ENCODE measurements at places on chromosomes 3 and 15.

- DNase-seq: no peak
These were observed 370.9 kb downstream of the NSUN3 start for GRCh38 chr3:94433811-94434210.

GRCh38 chr3:88779482-88779881 lies 327.9 kb upstream of the EPHA3 start:
- DNase-seq: no peak

DNA sequence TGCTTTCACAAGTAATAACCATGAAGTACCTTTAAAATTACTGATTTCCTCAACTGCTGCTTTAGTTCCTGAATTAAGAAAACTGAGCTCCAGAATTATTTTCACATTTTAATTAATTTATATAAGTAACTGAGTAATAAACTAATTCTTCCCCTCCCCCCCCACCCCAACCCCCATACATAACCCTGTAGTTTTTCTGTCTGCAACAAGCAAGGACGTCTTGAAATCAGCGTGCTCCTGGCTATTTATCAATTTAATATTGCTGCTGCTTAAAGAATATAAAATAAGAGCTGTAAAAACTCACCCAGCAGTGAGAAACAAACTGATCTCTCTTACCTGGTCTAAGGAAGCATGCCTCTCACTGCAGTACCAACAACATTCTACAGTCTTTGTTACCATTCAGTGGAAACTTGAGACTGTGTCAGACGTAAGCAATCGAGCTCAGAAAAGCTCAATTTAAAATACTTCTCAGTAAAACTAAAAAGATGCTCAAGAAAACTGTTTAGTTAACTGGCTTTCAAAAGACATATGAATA lies 121.0 kb downstream of the TFDP2 start:
- DNase-seq: no peak

DNA sequence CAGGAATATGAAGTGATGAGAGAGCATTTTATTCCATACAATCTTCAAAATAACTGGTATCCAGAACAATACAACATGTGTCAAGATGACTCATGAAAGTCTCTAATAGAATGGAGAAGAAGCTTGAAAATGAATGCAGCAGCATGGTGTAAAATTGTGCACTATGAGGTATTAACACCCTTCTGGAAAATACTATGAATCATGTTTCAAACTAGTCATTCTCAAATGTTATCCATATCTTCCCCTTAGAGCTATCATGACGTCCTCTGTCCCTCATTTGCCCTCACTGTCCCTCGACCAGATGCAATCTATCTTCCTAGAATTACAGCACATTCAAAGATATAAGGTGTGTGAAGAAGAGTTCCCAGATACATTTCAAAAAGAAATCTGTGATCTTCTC lies 198.2 kb downstream of the NECTIN3 start:
- no peak for DNase-seq

DNA sequence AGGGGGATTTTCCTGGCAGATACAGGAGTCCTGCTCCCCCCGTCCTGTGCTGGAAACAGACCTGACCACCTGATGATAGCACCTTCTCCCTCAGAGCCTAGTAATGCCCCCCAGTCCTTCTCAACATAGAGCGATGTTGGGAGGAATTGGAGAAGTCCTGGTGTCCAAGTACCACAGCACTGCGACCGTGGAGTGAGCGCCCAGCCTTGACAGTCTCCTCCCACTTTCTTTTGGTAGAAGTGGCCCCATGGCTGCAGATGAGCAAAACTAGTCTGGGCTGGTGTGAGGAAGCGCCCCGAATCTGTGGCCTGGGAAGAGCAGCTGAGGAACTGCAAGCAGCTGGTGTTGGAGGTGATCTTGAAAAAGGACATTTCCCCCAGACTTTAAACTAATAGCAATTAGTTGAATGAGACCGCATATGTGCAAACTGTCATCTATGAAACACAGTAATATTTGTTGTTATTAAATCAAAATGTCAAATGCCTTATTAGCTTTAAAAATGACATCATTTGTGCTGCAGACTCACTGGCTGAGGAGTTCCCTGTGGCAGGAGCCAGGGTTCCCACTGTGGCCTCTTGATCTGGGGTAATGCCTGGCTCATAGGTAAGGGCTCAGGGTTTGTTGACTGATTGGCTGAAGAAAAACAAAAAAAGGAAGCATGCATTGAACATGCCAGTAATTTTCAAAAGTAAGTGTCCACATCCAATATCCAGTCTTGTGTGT lies 121.8 kb downstream of the CACNA2D3 start:
- no peak for DNase-seq

GRCh38 chr3:148221303-148221702 lies 476.4 kb upstream of the AGTR1 start:
- no peak for DNase-seq

Measured in stimulated activated CD8-positive, alpha-beta memory T cell treated with anti-CD3 and anti-CD28 coated beads, Interleukin-4, amount 100 ng/mL, for 1 hour (primary cell).